CD4-positive, CD25-positive, alpha-beta regulatory T cell (primary cell): ENCODE measurements at places on chromosomes 12 and 14. TPM values are rescaled to one million over a fixed set of nuclear protein-coding genes. Genes with fewer than 3 reads are reported as not detected.

HOXC12 gene
- total RNA-seq: not detected

GZMB gene
- total RNA-seq: not detected

LRP1-AS gene
- total RNA-seq: not detected

KRT77 gene
- total RNA-seq: not detected

SCN8A gene
- total RNA-seq: 1.1 TPM

RERG gene
- total RNA-seq: not detected

DNA sequence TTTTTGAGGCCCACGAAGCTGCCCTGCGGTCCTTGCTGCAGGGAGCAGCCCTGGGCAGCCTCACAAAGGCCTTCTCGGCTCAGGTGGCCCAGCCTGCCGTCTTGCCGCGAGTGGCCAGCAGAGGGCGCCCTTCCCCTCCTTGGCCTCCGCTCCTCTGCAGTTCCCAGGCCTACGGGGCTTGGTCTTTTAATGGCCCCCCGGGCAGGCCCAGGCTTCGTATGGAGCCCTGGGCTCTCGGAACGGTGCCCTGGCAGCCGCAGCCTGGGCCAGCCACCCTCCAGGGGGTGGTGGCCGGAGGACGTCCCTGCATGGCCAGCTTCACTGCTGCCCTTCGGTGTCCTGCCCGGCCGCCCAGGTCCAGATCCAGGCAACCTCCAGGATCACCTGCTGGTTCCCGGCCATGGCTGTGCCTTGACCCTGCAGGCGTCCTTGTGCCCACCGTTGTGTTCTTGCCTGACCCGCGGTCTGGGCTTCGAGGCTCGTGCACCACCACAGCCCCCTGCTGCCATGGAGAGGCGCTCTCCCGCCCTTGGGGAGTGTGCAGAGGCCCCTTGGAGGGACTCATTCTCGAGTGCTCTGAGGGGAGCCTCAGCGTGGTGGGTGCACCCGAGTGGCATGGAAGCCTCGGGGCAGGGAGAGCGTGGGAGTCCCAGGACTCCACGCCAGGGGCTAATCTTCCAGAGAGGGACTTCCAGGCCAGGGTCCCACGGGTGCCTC lies 9.4 kb downstream of the ASPG start:
- DNase-seq: peak; percentile 59
- H3K36me3 ChIP-seq: no peaks in the 10 kb centered on the region
- no peak overlapping the region for H3K27ac ChIP-seq
- no peak overlapping the region for H3K4me3 ChIP-seq
- H3K4me1 ChIP-seq: no peaks in the 10 kb centered on the region

DNA sequence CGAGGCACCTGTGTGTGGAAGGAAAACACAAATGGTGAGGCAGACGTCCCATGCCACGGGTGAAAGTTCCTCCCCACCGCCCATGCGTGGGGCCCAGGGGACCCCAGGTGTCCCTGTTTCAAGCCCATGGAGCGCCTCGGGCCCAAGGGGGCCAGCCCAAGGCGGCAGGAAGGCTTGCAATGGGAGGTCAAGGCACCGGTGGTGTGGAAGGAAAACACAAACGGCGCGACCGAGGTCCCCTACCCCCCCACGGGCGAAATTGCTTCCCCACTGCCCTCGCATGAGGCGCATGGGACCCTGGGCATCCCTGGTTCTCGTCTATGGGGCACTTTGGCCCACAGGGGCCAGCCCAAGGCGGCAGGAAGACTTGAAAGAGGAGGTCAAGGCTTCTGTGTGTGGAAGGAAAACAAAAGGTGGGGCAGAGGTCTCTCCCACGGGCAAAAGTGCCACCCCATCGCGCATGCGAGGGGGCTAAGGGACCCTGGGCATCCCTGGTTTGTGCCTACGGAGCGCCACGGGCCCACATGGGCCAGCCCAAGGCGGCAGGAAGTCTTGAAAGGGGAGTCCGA lies 379.4 kb downstream of the ALG10 start:
- H3K36me3 ChIP-seq: no peaks in the 10 kb centered on the region
- H3K4me1 ChIP-seq: no peaks in the 10 kb centered on the region
- DNase-seq: no peak
- no peak overlapping the region for H3K27ac ChIP-seq

DNA sequence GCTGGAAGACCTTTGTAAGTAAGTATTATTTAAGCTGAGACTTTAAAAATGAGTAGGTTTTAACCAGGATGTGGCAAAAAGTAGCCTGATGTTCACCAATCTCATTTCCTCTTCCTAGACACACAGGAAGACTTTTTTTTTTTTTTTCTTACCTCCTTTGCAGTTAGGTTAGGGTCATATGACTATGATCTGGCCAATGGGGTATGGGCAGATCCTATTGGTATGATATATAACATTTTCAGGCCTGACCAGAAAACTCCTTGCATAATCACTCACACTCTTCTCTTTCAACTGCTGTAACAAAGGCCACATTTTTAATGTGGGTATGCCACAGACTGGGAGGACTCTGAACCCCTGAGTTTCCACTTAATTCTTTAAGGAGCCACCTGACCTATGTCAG lies 2.7 kb upstream of the RPS6KA5 start:
- peak overlapping the region; percentile 93 for H3K27ac ChIP-seq
- H3K27me3 ChIP-seq: no peaks in the 10 kb centered on the region
- H3K36me3 ChIP-seq: no peaks in the 10 kb centered on the region
- DNase-seq: peak; percentile 92
- peak overlapping the region; percentile 81 for H3K4me3 ChIP-seq

DNA sequence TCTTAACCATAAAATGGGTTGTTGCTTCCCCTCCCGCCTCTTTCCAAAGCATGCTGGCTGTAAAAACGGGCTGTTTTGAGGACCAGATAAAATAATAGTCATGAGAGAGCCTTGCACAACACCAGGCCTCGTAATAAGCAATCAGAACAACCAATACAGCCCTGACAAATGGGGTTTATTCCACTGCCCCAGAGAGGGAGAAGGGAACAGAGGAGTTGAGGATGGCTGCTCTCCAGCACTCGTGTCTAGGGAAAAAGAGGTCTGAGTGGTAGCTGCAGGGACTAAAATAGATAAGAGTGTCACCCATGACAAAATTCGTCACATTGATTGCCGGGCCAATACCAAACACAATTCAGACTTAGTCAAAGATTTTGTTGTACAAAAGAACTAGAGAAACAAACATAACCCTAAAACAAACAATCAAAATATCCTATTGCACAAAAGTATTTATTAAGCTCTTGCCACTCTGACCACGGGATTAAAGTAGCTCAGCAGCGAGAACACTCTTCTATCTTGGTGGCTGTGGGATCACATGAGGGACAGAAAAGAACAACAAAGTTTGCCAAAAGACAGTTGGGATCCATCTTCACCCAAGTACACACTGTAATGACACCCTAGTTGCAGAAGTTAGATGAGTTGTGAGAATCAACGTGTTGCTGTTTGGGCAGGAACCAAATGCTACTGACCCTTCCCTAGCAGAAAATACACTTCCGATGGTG lies 188.0 kb downstream of the FOXN3 start:
- H3K27ac ChIP-seq: no peak overlapping the region
- no peaks in the 10 kb centered on the region for H3K4me1 ChIP-seq
- no peak overlapping the region for H3K4me3 ChIP-seq
- no peaks in the 10 kb centered on the region for H3K27me3 ChIP-seq
- no peaks in the 10 kb centered on the region for H3K36me3 ChIP-seq

- no peaks in the 10 kb centered on the region for H3K4me1 ChIP-seq
- no peak overlapping the region for H3K27ac ChIP-seq
Observed at GRCh38 chr14:99754141-99755067, 38.8 kb upstream of the EML1 start.

- no peaks in the 10 kb centered on the region for H3K36me3 ChIP-seq
- no peak overlapping the region for H3K4me3 ChIP-seq
- H3K4me1 ChIP-seq: no peaks in the 10 kb centered on the region
- no peak for DNase-seq
Observed at GRCh38 chr12:76272287-76272686, 75.9 kb downstream of the BBS10 start.

DNA sequence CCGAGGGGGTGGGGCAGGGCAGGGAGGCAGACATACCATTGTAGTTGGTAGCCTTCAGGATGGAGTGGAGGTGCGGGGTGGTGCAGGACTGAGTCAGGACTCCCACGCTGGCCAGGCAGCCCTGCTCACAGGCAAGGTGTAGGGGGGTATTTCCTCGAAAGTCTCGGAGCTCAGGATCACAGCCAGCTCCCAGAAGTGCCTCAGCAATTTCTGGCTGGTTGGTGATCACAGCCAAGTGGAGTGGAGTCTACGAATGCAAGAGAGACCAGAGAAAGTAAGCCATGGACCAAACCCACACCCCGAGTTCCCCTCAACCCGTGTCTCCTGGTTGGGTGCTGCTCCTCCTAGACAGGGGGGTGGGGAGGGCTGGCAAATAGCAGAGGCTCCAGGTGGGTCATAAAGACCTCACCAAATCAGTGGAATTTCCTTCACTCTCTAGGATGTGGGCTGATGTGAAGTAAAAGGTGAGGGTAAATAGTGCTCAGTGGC lies 1.4 kb downstream of the NFKBIA start:
- H3K36me3 ChIP-seq: peaks cover 38% of the 10 kb centered on the region
- H3K4me1 ChIP-seq: peaks cover 59% of the 10 kb centered on the region
- peak overlapping the region; percentile 95 for H3K4me3 ChIP-seq
- H3K27me3 ChIP-seq: no peaks in the 10 kb centered on the region
- no peak for DNase-seq

DNA sequence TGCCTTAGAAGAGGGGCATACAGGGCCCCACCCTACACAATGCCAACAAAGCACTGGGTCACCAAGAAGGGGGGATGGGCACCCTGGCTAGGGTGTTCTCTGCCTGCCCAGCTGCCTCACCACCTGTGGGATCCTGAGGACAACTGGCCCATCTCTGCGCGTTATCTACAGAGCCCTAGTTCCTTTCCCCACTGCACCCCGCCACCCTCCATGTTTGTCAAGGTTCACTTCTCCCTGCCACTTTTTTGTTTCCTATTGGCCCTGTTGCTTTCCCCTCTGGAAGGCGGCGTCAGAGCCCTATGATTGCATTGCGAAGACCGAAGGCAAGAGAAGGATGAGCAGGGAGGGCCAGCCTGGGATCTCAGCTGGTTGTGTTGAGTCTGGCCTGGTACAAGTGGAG lies 1.6 kb downstream of the SLC48A1 start:
- H3K27ac ChIP-seq: no peak overlapping the region
- no peaks in the 10 kb centered on the region for H3K36me3 ChIP-seq
- peaks cover 12% of the 10 kb centered on the region for H3K4me1 ChIP-seq
- H3K27me3 ChIP-seq: no peaks in the 10 kb centered on the region
- no peak for DNase-seq
- no peak overlapping the region for H3K4me3 ChIP-seq

DNA sequence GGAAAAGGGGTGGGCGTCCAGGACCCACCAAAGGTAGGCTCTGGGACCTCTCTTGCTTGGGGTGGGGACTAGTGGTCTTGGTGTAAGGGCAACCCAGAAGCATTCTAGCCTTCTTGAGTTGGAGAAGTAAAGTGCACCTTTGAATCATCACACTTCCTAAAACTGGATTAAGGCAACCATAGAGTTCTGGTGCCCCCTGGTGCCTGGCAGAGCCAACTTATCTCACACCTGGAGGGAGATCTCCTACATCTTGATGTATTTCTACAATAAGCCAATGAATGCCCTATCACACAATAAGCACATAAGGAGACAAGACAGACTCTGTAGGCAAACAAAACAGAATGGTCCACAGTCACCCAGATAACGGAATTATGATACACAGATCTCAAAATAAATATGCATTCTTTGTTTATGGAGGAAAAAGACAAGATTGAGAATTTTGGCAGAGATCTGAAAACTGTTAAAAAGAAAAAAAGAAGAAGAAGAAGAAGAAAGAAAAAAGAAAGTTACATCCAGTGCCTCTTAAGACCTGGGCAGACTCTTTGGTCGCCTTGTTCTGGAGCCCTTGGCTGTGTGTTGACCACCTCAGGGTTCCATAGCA lies 95.9 kb upstream of the PPP2R5C start:
- DNase-seq: peak; percentile 64
- H3K27ac ChIP-seq: no peak overlapping the region
- H3K4me3 ChIP-seq: no peak overlapping the region

- no peak overlapping the region for H3K27ac ChIP-seq
- no peak overlapping the region for H3K4me3 ChIP-seq
- H3K4me1 ChIP-seq: no peaks in the 10 kb centered on the region
- DNase-seq: no peak
- no peaks in the 10 kb centered on the region for H3K36me3 ChIP-seq
Observed at GRCh38 chr12:124655698-124656516, 88.5 kb upstream of the NCOR2 start.

- DNase-seq: peak; percentile 4
- no peaks in the 10 kb centered on the region for H3K4me1 ChIP-seq
- H3K27me3 ChIP-seq: no peaks in the 10 kb centered on the region
- no peaks in the 10 kb centered on the region for H3K36me3 ChIP-seq
- H3K4me3 ChIP-seq: no peak overlapping the region
- no peak overlapping the region for H3K27ac ChIP-seq
Observed at GRCh38 chr12:72264548-72265175, 7.5 kb upstream of the TRHDE start.

DNA sequence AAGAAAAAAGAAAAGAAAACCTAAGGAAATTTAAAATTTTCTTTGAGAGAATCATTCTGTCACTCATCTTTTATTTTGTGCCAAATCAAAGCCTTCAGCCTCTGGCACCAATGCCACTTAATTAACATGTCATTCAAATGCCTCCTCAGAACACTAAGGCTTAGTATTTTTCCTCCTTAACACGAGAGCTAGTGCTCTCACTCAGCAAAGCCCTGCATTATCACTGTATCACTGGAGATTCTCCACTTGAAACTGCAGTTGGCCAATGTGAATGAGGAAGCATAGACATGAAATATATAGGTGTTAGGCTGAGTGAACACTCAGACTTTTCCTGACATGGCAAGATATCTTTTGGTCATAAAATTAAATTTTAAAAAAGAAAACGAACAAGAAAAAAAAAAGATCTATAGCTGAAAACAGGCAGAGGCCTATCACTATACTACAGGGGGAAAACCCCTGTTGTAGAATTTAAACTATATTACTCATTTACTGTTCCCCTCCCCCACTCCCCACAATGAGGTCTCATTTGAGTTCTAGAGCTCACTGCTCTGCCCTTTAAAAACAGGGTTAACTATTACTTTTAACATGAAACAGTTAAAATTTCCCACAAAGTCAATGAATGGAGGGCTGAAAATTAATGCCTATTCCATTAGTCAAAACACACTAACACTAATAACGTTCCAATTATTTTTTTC lies 5.1 kb downstream of the MBIP start:
- no peak overlapping the region for H3K27ac ChIP-seq
- peak overlapping the region; percentile 10 for H3K4me3 ChIP-seq
- no peaks in the 10 kb centered on the region for H3K27me3 ChIP-seq
- H3K4me1 ChIP-seq: peaks cover 22% of the 10 kb centered on the region

DNA sequence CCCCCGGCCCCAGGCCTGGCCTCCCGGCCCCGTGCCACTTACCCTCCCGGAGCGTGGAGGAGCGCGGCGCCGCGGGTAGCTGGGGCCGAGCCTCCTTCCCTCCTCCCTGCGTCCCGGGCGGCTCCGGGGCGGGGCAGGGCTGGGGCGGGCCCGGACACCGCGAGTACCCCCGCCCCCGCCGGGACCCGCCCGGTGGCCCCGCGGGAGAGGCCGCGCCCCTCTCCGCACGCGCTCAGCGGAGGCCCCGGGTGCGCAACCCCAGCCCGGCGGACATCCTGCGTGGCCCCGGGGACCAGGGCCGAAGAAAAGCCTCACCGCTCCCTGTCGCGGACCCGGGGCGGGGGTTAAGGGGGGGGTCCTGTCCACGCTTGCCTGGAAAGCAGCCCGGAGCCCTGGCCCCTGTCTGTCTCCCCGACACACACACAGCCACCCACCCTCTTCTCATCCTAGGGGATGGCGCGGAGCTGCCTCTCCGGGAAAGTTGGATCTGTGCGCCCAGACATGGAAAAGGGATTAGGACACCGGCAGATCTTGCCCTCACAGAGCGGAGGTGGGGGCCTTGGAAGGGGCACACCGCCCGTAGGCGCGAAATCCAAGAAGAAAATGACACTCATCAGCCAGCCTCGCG lies at the start of gene SYNE3:
TSS of gene SYNE3 (minus strand) at position 97 of the 628 bp plus-strand sequence. CDS start 40,829 bp downstream, outside the sequence.
- peak within 1 kb of the TSS; percentile 86 for H3K27ac ChIP-seq
- H3K4me3 ChIP-seq: peak within 1 kb of the TSS; percentile 86
- peak; percentile 77 for DNase-seq
- no peaks in the 10 kb centered on the region for H3K27me3 ChIP-seq
